ENCODE measurements at places on chromosomes 3 and 15.
A peak's percentile ranks its signal among the peaks of the same experiment; 100 is the strongest.

GRCh38 chr3:189622629-189623028 is 8.6 kb upstream of the TP63 start:
- DNase-seq = no peak

DNA sequence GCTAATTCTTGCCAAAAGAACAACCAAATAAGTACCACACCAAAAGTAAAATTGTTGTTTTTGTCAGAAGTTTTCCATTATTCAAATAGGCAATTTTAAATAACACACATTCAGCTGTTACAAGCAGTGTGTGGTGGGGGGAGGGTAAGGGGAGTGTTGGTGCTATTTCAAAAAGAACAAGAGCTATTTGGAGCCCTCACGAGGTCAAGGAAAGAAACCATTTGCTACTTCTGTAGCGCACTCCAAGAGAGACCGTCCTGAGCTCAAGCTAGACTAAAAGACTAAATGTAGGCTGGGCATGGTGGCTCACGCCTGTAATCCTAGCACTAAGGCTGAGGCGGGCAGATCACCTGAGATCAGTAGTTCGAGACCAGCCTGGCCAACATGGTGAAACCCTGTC is 21.2 kb upstream of the IGF2BP2 start:
- no peak for DNase-seq

DNA sequence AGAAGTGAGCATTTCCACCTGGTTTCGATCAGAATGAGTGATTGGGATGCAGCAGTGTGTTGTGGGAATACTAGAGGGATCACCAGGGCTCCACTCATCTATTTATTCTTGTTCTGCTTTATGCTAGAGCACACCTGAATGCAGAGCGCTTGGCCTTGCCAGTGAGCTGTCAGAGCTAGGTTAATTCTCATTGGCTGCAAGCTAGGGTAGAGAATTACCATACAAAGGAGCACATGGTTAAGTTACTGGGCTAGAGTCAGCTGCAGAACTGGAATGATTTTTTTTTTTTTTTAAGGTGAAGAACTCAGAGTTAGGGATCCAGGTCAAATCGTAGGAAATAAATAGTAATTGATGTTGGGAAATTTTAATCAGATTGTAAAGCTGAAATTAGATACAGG is 8.8 kb downstream of the EIF2AK4 start:
- no peak for DNase-seq

- DNase-seq = no peak
Observed at GRCh38 chr3:64293121-64293520, 67.9 kb upstream of the PRICKLE2 start.

GRCh38 chr3:62817678-62818077 is 57.5 kb downstream of the CADPS start:
- DNase-seq = peak; percentile 52
